ENCODE measurements at places on chromosomes 6 and 20. TPM values are rescaled to one million over a fixed set of nuclear protein-coding genes. Genes with fewer than 3 reads are reported as not detected.

Gene MUCL3
- not detected for total RNA-seq

Gene MATN4
- not detected for total RNA-seq

Gene BPHL
- total RNA-seq, result 18.9 TPM

Gene DNMT3B
- 2.2 TPM for total RNA-seq

Gene TSHZ2
- 3.1 TPM for total RNA-seq

Gene DBNDD2
- 4.7 TPM for total RNA-seq

Gene PXDC1
- 61.8 TPM for total RNA-seq

Gene SLA2
- total RNA-seq, result 0.03 TPM

Gene SERINC1
- 238 TPM for total RNA-seq

Gene NKX2-2
- not detected for total RNA-seq
